Stimulated activated CD8-positive, alpha-beta memory T cell treated with anti-CD3 and anti-CD28 coated beads, Interleukin-15, amount 100 ng/mL, for 1 hour (primary cell): ENCODE measurements at places on chromosomes 4 and X.

- DNase-seq: no peak
Observed at GRCh38 chrX:53798281-53798680, 111.8 kb upstream of the HUWE1 start.

DNA sequence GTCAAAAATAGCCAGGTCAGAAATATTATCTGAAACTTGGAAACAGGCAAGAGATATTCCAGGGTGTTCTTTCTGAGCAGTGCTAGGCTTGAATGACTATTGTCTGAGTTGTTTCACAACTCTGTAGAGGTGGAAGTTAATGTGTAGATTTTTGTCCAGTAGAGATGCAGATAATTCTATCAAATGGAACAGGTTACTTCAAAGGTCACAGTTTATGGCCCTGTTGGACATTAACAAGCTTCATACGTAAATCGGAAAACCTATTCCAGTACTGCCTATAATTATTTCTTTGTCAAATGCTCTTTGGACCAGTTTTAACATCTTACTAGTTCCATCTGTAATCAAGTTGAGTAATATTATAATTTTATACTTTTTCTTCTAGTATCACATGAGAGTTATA is 1639.4 kb upstream of the TENM3 start:
- DNase-seq: no peak

DNA sequence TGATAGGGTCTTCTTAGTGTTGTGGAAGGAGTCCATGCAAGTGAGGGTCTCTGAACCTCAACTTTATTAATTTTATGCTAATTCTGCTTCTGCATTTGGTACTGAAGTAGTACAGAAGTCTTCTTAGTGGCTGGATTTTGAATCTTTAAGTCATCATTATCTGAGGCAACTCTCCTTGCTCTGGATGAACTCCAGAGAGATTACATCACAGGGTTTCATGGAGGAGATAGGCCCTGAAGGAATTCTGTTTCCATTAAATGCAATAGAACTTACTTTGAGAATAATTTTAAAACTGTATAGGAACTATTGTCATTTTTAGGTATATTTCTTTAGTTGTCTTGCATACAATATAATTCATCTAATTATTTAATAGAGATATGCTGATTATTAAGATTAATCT is 451.2 kb downstream of the FAT4 start:
- DNase-seq: no peak

- no peak for DNase-seq
Observed at GRCh38 chr4:41256131-41256739, 493 bp upstream of the UCHL1 start.

- DNase-seq: no peak
Observed at GRCh38 chrX:74606799-74607198, 7.6 kb downstream of the RLIM start.
